ENCODE measurements at places on chromosomes 2 and 18.

- no peak for DNase-seq
Measured at GRCh38 chr2:124327303-124327702, 302.2 kb downstream of the CNTNAP5 start.

DNA sequence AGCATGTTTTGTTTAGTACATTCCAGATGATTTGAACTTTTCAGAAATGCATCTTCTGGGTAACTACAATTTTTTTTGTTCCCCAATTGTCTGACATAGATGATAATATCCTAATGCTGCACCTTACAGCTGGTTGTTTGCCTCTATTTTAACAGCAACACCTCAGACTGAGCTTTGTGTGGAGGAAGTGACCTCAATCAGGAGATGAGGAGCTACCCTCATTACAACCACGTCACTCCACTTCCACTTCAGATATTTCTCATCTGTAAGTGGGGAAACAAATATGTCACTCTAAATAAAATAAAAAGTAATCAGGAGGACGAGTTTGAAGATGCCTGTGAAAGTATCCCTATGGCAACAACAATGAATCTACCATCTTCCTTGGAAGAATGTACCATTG lies 12.1 kb upstream of the SRSF7 start:
- no peak for DNase-seq

- DNase-seq, result no peak
Measured at GRCh38 chr2:62554440-62554839, 48.4 kb upstream of the TMEM17 start.

GRCh38 chr18:2400701-2401196 lies 170.6 kb downstream of the METTL4 start:
- no peak for DNase-seq

- DNase-seq, result no peak
Measured at GRCh38 chr2:29260142-29260772, 145.0 kb downstream of the CLIP4 start.

DNA sequence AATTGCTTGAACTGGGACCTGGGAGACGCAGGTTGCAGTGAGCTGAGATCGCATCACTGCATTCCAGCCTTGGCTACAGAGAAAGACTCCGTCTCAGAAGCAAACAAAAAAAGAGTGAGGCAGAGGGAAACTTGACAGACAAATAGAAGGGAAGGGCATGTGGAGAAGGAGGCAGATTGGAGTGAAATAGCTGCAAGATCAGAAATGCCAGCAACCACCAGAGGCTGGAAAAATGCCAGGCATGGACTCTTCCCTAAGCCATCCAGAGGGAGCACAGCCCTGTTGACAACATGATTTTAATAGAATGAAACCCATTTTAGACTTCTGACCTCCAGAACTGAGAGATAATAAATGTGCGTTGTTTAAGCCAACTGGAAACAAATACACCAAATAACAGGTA lies 447.2 kb upstream of the SPHKAP start:
- no peak for DNase-seq

- no peak for DNase-seq
Measured at GRCh38 chr2:53820711-53821110, 33.9 kb downstream of the ERLEC1 start.
